ENCODE measurements at places on chromosomes 3 and 15. TPM values are rescaled to one million over a fixed set of nuclear protein-coding genes. Genes with fewer than 3 reads are reported as not detected.

GRCh38 chr3:71454512-71455403 lies 128.8 kb downstream of the FOXP1 start:
- no peak for DNase-seq

- DNase-seq, result no peak
These were observed 862.7 kb upstream of the SEMA6D start for GRCh38 chr15:46854564-46854963.

DNA sequence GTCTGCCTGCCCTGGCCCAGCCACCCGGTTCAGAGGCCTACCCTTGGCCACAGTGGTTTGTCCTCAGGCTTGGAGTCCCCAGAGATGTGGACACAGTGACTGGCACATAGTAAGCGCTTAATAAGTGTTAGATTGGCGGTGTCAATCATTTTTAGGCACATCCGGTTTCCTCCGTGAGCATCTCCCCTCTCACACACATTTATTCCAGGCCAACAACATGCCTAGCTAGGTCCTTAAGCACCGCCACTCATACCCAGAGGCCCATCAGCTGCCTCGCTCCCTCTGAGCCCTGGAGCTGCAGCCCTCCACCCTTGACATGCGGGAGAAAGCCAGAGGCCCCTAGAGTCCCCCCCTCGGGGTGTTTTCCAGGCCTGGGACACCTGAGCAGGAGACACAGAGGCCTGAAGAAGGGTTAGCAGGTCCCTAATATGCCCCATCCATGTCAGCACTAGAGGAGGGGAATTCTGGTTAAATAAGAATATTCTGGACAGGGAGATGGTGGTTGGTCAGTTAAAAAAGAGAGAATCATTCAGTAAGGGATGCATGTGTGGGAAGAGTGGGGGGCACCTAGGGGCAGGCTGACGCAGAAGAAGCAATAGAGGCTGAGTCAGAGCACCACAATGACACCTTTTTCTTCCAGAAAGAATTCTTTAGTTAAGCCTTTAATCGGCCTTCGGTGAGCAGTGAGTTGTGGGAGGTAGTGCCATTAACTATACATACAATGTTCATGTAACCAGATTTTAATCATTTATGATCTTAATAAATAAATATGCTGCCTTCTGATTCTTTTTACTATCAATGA lies 22.3 kb downstream of the NR2F2 start:
- DNase-seq, result peak; percentile 59

DNA sequence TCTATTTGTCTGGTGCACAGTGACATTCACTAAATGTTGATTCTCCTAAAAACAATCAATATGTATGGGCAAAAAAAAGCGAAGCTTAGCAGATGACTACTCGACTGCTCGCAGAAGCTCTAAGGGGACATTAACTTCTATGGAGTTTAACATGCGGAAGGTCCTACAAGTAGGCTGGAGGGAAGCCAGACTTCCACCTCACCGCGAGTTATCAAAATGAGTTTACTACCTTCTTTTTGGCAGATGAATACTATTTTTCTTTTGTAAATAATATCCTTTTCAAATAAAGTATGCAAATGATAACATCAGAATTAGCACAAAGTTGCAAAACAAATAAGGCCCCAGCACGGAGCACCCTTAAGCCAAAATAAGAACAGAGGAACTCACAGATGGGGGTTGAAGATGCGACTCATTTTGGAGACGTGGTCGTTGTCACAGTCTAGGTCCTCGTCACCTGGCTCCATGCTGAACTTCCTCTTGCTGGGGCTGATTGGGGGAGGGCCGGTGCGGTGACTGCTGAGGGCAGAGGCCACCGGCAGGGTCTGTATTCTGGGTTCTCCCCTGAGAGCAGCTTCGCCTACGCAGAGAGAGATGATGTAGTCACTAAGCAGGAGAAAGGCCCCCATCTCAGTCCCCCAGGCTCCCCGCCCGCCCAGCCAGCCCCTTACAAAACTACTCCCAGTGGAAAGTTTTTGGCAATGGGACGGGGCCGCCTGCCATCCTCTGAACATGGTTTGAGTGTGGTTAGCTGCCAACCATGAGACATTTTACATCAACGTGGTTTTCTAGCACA lies 42.1 kb downstream of the VGLL4 start:
- peak; percentile 74 for DNase-seq

SCAMP5 gene
- total RNA-seq, result 7.6 TPM

GRCh38 chr3:16118396-16118795 lies 56.1 kb upstream of the GALNT15 start:
- no peak for DNase-seq

DNA sequence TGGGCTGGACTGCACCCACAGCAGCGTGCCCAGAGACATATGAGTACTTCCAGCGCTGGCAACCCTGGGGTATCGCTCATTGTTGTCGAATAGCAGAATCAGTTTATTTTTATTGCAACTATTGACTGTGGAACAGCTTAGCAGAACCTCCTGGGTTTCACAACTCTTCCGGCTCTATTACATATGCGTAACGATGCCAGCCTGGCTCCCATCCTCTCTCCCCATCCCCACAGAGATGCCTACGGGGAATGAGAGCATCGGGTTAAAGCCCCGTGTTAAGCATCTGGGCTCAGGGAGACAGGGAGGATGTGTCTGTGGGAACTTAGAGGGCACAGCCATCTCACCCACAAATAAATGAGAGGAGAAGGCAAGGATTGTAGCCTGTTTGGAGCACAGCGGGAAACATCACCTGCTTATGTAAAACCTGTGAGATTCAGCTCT lies 76.6 kb upstream of the DLG1 start:
- DNase-seq, result peak; percentile 27

DUOXA2 gene
- total RNA-seq, result not detected

DNA sequence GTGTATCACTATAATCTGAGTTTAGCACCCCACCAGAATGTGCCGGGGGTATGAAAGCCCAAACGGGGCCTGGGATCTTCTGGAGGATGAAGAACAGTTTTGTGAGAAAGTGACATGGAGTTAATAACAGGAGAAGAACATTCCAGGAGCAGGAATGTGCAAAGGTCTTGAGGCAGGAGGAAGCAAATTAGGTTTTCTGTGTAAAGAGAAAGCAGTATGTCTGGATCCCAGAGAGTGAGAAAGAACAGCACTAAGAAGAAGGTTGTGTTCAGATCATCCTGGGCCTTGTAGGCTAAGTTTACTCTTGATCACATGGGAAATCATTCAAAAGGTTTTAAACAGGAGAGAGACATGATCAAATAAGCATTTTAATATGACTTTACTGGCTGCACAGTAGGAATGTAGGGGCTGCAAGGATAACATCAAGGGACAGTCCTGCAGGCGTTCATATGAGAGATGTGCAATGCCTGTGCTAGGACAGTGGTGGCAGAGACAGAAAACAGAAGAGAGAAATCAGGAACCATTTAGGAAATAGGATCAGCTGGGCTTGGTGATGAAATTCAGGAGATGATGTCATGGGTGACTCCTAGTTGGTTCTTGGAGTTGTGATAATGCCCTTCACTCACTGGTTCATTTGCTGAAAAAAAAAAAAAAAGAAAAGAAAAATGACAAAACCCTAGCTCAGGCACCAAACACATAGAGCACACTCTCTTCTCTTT lies 113.5 kb downstream of the TNIK start:
- no peak for DNase-seq

DNA sequence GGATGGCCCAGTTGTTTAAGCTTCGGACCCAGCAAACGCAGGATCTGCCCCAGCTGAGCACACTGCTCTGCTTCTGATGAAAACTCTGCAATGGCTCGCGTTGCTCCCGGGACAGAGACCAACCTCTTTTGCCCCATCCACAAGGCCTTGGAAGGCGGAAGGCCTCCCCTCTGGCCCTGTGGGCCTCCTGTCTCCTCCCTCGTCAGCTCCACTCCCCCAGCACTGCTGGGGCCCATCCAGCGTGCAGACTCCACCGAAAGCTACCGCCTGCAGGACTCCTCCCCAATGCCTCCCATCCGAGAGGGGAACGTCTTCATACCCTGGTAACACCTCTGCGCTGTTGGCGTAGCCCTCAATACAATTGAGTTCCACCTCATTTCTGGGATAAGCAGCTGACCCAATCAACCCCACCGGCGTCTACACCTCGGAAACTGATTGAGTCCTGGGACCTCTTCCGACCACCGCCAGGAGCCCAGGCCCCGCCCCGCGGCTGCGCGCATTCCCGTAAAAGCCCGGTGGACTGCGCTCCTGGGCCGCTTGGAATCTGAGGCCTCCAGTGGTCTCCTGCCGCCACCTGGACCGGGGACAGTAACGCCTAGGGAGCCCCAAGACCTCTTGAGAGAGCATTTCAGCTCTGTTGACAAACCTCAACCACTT lies at the start of gene PRR23E:
Gene PRR23E, plus strand, starts transcription at position 556 of the 657 bp plus-strand sequence. CDS start 3,555 bp downstream, outside the sequence.
- no peak for DNase-seq

ARHGAP11A gene
- 2.5 TPM for total RNA-seq

GRCh38 chr3:157317895-157318294 lies 118.8 kb upstream of the PTX3 start:
- DNase-seq, result no peak

GRCh38 chr3:8324747-8325146 lies 176.9 kb upstream of the LMCD1 start:
- DNase-seq, result peak; percentile 54

- no peak for DNase-seq
These were observed 13.3 kb downstream of the CORO2B start for GRCh38 chr15:68592054-68592453.

DNA sequence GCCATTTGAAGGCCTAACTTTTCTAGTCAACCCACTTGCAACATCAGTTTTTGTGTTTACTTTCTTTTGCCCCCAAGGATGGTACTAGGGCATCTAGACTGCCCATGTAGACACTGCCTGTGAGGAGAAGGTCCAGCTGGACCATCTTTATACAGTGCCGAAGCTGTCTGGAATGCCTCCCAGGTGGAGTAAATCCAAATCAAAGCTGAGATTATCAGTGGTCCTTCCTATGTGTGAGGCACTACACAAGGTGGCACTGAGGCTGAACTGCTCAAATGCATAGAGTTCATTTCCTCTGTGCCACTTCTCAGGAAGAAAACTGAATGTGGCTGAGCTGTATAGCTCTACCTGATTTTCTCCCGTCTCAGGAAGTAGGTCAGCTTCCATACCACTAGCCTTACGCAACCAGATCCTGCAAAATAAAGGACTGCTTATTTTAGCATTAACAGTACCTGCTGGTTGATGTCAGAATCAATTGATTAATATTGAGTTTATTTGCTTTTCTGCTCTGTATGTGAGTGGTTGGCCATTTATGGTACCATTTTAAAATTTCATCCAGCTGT lies 106.1 kb downstream of the GHSR start:
- no peak for DNase-seq

FOXB1 gene
- not detected for total RNA-seq

- DNase-seq, result peak; percentile 84
These were observed 157.3 kb downstream of the ADAMTS9 start for GRCh38 chr3:64530434-64531049.

- DNase-seq, result no peak
These were observed 52.7 kb downstream of the NFKBIZ start for GRCh38 chr3:101902041-101902440.

ETV5 gene
- total RNA-seq, result 56.3 TPM

LRRC31 gene
- not detected for total RNA-seq
